Ascending aorta (tissue), 2 donors: ENCODE measurements at places on chromosomes 5 and 9. TPM values are rescaled to one million over a fixed set of nuclear protein-coding genes. Genes with fewer than 3 reads are reported as not detected.

Gene LCN12
- total RNA-seq: not detected

Gene PPP3R2
- not detected for total RNA-seq

Gene MCIDAS
- not detected for total RNA-seq

Gene CD72
- total RNA-seq: not detected

Gene STK32A
- total RNA-seq: 6.2 TPM

Gene ADRB2
- 11.2 TPM for total RNA-seq

Gene ENTPD2
- not detected for total RNA-seq

Gene AHRR
- not detected for total RNA-seq

Gene IL7R
- total RNA-seq: 6.6 TPM

Gene PIP5K1B
- total RNA-seq: 0.85 TPM

Gene IFNA2
- not detected for total RNA-seq

Gene SPATA31A3
- total RNA-seq: not detected

Gene PCDHGA1
- not detected for total RNA-seq

Gene PCDHGB6
- 3.9 TPM for total RNA-seq

Gene KIF12
- not detected for total RNA-seq

Gene NSG2
- total RNA-seq: not detected

Gene AGPAT2
- 129 TPM for total RNA-seq

Gene GPX3
- total RNA-seq: 2,056 TPM

Gene BTNL3
- not detected for total RNA-seq
